ENCODE measurements at places on chromosomes 16 and 17.
A peak's percentile ranks its signal among the peaks of the same experiment; 100 is the strongest.

DNA sequence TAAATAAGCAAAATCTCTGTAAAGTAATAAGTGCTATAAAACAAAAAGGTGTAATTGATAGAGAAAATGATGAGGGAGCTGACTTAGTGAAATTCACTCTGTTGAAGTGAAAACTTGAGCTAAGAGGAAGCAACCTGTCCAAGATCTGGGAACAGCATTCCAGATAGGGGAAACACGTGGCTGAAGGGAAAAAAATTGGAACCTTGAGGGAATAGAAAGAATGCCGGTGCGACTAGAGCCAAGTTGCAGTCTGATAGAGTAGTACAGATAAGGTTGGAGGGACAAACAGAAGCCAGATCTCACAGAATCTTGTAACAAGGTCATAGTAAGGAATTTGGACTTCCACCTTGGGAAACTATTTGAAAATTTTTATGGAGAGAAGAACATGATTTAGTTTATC is 623 bp upstream of the DDX52 start:
- no peak for DNase-seq

DNA sequence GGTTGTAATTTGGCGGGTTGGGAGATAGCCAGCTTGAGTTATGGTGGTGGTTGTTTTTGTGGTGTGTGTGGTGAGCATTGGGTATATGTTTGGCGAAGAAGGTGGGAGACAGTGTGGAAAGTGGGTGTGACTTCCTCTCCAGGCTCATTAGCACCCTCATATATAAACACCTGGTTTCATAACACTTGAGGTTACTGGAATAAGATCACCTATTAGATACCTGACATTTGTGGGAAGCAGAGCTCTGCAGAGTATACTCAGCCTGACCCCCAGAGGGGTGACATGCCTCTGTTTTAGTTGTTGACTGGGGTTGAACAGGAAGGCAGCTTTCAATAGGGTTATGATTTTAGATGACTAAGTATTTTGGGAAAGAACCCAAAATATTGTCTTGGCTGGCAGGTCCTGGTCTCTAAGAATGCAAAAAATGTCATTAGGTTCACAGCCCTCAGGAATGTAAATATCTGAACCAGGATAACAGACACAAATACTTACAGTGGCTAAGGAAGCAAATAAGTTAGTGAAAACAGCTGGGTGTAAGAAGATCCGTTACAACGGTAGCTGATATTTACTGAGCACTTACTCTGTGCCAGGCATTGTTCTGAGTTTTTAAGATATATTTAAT is 18.3 kb upstream of the EFCAB13 start:
- DNase-seq = peak; percentile 85

DNA sequence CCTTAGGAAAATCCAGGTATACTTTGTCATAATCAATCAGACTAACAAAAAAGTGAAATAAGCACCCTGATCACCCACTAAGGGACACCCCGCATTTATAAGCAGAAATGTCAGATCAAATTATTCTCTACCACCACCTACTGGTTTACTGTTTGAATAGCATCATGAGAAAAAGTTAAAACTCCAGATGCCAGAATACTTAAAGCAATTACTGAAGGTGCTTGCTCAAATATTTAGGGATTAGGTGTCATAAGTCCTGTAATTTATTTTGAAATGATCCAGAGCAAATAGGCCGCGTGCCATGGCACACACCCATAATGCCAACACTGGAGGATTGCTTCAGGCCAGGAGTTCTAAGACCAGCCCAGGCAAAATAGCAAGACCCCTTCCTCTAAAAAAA is 2.3 kb downstream of the TOP2A start:
- DNase-seq = no peak

DNA sequence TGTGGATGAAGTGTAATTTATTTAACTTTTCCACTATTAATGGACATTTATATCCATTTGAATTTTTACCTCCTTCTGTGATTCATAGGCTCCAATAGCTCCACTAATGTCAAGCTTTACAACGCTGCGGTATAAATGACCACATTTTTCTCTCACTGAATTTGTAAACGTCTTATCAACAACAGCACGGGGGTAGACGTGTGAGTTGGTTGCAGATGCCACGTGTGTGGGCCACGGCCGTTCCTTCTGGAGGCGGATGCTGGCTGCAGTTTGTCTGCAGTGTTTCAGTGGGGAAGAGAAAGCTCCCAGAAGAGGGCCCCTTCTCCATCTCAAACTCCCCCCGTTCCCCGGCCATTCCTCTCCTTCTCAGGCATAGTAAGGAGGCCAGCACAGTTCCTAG is 68.2 kb upstream of the XYLT1 start:
- DNase-seq = no peak

GRCh38 chr17:32651084-32651483 is 164.3 kb downstream of the CDK5R1 start:
- DNase-seq = no peak

DNA sequence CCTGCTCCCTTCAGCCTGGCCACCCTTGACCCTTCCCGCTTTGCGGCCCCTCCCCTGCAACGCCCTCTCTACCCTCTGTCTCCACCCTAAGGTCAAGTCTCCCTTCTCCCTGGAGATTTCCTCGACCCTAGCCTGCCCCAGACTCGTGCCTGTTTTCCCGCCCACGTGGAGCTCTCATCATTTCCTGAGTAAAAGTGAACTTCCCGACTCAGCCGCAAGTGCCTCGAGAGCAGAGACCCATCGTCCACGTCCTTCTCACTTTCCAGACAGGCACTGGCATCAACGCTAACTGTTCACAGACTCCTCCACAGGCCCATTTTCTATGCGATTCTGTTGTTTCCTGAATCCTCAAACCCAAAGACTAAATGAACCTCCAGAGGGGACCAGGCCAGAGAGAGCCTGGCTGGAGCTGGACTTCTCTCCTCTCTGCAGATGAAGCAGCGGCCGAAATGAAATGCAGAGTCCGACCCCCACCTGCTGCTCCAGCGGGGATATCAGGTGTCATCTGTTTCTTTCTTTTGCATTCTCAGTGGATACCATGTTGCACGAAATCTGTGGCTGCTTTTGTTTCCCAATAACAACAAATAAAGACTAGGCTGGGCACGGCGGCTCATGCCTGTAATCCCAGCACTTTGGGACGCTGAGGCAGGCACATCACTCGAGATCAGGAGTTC is 52.5 kb downstream of the RTN4RL1 start:
- DNase-seq = no peak

DNA sequence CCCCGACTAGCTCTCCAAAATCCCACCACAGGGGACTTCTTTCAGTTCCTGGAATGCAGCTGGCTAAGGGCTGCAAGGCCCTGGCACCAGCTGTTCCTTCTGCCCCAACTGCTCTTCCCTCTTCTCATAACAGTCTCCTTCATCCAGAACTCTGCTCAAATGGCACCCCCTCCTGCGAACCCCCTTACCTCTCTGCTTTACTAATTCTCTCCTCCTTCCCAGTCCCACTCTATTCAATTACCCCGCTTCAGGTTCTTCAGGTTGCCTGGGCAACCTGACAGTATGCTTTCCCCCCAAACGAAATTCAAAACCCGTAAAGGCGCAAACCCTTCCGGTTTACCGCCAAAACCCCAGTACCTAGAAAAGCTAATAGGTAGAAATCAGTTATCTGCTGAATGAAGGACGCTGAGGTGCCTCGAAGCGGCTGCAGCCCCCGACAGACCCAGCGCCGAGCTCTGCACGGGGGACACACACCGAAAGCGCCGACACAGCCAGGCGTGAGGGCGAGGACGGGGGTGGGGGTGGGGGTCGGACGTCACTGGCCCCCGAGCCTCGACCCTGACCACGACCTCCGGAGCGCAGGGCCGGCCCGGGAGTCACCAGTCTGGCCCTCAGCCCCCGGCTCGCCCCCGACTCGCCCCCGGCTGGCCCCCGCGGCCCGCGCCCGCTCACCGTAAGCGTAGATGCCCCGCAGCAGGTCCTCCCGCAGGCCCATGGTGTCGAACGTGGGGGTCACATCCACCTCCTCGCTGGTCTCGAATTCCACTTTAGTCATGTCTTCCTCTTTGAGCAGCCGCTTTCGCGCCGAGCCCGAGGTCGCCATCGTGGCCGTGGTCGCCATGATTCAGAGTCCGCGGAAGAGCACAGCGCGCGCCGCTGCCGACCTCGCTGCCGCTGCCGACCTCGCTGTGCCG is 550 bp downstream of the EIF4A3 start:
- no peak for DNase-seq

GRCh38 chr16:60274431-60275019 is 1540.4 kb upstream of the GOT2 start:
- DNase-seq = no peak

DNA sequence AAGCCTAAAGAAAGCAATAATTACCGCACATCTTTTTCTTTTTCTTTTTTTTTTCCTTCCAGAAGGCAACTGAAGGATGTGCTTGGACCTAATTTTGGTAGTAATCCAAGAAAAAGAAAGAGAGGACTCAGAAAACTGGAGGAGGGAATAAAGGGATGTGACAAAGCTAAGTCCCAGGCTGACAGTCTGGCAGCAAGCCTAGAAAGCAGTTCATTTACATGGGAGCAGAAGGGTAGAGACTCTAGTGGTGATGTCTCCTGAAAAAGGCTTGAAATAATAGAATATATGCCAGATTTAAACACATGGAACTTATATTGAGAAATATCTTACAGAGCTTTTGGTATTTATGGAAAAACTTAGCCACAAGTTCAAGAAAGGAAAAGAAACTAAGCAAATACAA is 101.0 kb upstream of the SHISA6 start:
- DNase-seq = no peak

DNA sequence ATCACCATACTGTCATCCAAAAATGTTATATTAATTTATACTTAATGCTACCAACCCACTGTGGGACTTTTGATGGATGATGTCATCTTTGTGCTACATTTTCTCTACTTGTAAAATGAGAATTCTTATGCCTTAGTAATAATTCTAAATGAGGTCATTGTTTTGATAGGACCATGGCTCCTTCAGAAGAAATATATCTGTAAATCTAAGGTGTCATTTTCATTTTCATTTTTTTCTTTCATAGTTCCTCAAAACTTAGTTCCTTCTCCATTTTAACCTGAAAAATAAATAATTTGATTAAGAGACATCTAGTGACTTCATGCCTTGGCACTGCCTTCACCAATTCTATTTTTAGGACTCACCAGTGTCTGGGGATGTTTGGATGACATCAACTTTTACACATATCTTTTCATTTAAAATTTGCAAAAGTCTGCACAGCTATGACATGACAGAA is 48.7 kb downstream of the GPRC5B start:
- no peak for DNase-seq

- no peak for DNase-seq
Observed at GRCh38 chr16:14545346-14545884, 84.6 kb downstream of the PARN start.

GRCh38 chr17:5804251-5804650 is 219.9 kb upstream of the NLRP1 start:
- no peak for DNase-seq
